ENCODE measurements at places on chromosomes 6 and 20.

DNA sequence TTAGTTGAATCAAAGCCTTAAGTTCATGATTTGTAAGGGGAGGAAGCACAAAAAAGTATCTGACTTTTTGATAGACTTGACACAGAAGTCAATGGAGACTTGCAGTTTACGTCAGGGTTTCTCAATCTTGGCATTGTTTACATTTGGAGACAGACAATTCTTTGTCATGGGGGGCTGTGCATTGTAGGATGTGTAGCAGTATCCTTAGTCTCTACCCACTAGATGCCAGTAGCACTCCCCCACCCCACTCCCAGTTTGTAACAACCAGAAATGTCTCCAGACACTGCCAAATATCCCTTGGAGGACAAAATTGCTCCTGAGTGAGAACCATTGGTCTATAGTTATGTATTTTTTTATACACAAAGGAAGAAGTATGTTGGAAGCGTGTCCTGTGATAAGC is 434.1 kb downstream of the RFPL4B start:
- no peak for DNase-seq

DNA sequence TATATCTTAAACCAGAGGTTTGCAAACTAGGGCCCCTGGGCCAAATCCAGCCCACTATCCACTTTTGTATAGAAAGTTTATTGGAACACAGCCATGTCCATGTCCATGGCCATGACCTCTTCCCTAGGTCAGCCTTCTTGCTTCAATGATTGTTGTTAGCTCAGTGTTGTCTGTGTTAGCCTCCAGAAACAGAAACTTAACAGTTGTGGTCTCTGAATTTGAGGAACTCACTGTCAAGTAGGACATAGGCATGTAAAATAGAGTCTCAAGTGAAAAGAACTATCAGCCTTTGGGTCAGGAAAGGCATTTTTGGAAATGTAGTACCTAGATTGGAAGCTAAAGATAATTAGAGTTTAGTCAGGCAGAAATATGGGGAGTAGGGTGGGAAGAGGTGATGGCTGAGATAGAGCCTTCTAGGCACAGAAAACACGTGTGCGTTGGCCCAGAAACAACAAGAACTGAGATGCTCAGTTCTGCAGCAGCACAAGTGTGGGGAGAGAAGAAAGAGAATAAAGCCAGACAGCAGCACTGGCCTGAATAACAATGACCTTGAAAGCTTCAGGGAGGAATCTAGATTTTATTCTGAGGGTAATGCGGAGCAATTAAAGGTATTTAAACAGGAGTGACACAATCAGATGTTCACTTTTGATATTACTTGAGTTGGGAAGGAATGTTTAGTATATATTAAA is 87.0 kb upstream of the OLIG3 start:
- no peak for DNase-seq

- no peak for DNase-seq
Observed at GRCh38 chr6:151385177-151385576, 6.2 kb downstream of the ZBTB2 start.

- no peak for DNase-seq
Observed at GRCh38 chr20:33560026-33560425, 70.1 kb downstream of the CBFA2T2 start.

DNA sequence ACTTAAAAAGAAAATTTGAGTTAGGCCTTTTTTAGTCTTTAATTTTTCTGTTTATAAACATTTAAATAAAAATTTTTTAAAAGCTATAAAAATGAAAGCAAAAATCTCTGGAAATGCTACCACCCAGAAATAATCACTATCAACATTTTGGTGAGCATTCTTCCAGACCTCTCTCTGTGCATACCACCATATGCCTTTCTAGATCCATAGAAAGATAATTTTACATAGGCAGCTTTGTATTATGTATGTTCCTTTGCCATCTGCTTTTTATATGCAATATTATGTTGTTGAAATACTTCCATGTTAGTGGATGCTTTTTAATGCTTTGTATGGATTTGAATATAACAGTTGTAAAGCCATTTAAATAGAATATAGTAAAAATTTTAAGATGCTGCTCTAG is 496.7 kb upstream of the HTR1E start:
- DNase-seq: no peak

- no peak for DNase-seq
Observed at GRCh38 chr6:79225717-79226599, 8.5 kb downstream of the HMGN3 start.

GRCh38 chr6:139990856-139991465 is 616.5 kb upstream of the CITED2 start:
- no peak for DNase-seq

DNA sequence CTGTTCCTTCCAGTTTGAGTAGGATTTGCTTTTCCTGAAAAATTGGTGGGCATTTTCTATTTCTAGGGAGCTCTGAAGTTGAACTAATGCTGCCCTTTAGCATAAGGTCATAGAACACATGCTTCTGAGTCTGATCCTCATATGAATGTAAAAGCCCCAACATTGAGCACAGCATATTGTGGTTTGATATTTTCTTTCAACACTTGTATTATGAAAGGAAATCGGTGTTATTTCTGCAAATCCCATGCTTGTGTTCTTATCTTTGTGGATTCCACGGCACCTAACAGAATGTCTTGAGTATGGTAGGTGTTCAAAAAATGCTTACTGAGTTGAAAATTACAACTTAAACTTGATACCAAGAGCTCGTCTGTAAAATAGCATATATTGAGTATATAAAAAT is 85.8 kb downstream of the TRMT11 start:
- DNase-seq: no peak

DNA sequence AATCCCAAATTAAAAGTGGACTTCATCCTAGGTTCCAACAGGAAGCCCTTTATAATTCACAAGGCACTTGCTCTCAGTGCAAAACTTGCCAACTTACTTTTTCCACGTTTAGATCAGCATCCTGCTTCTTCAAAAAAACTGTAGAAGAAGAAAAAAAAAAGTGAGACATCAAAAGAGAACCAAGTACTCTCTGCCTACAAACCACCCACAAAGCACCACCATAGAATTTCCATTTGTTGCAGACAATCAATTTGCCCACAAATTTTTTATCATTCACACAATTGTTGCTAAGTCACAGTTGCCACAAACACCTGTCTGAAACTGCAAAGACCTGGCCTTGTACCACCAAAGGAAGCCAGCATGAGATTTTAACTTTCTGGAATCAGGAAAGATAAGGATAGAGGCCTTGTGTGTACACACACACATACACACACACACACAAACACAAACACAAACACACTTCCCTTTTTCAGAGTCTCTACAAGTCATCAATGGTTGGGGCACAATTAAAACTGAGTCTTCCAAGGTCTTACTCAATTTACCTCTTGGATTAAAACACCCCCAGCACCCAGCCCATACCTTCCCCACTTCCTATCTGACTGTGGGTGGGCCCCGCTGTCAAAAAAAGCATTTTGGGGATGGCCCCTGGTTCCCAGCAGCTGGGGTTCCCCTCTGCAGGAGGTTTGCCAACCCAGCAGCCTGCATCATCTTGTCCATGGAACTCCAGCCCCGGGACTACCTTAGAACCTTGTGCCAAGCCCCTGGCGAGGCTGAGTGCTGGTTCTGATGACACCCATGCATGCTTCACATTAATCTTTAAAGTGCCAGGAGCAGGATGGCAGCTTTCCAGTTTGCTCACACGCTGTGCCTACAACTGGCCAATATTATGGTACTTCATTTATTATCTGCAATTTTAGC is 26.5 kb downstream of the FYN start:
- DNase-seq: no peak

DNA sequence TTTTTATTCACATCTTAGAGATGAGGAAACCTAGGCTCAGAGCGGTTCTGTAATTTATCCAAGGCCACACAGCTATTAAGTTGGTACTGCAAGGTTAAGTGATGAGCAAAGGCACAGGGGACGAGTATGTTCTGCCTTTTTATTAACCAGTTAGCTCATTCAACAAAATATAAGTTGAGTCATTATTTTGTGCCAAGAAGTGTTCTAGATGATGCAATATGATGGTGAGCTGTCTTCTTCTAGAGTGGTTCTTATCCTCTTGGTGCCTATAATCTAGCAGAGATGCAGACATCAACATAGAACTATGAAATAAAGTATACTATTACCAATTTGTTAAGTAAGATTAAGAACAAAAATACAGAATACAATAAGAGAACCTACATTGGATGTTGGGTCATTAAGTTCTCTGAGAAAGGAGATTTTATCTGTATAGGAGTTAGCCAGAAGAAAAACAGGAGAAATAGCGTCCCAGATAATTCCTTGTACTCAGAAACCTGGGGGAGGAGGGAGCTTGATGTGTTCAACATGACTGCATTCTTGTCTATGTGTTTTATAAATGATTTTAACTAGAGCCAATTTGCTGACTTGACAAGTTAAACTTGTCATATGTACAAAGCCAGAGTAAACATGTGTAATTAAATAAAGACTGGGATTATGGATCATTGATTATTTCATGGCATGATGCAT is 122.3 kb downstream of the TBXT start:
- no peak for DNase-seq

DNA sequence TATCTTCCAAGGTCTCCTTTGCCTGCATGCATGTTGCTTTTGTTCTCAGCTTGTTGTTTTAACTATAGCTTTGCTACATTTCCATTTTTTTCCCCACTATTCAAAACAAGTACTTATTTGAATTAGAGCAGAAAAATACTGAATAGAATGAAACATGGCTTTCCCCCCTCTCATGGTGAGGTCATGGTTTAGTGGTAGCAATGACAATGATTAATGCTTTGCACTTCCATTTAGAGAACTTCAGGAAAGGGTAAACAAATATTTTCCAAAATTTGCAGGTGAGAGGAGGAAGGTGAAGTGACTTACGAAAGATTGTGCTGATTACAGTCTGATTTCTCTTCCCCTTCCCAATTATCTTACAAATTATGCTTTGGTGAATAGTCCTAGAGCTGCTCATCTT is 47.8 kb upstream of the TRAF3IP2 start:
- no peak for DNase-seq

- no peak for DNase-seq
Observed at GRCh38 chr6:121395736-121396135, 39.7 kb upstream of the GJA1 start.
